ENCODE measurements at places on chromosomes 4 and X.

DNA sequence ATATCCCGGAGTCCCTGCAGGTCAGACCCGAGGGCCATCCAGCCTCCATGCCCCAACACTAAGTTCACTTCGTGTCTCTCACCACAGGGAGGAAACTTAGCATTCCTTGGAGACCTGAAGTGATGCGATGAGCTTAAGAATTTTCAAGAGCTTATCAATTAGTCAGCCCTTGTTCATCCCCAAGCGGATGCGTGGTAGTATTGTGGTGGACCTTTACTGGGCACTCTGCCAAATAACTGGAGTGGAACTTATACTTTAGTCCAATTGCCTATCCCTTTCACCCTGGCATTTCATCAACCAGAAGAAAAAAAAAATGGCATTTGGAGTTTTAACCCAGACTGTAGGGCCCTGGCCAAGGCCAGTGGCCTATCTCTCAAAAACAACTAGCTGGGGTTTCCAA, 137.1 kb downstream of the RELL1 start:
- peak; percentile 83 for DNase-seq

GRCh38 chr4:112379306-112379705, 82.1 kb downstream of the ALPK1 start:
- DNase-seq, result no peak

DNA sequence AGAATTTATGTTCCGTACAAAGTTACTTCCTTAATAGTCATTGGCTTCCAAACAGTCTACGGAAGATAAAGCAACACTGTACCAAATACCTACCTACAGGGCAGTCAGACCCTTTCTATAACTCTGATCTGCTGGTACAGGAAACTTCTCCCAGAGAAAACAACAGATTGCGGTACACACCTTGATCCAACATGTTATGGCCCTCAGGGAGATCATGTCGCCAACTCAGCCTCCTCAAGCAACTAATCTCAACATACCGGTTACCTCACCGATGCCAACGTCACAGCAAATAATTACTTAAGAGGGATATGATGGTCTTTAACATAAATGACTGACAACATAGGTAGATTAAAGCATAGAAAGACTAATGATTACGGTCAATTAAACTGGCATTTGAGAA, 70.4 kb downstream of the RFC1 start:
- no peak for DNase-seq

DNA sequence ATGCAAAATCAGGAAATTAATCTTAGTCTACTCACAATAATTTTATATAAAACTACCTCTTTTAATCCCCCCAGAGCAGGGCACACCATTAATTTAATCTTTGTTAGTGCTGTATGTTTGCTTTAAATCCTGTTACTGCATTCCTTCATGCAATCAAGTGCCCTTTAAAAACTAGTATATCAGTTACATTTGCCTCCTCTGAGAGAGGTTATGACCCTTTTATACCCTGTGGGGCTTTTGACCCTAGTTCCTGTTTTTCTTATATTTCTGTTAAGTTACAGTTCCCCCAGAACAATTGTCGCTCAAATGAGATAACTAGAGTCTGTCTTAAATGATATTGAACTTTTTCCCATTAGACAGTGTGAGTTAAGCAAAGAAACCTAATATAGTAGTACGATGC, 46.2 kb downstream of the GPC4 start:
- no peak for DNase-seq

GRCh38 chr4:6641164-6641970, 882 bp downstream of the MRFAP1 start:
- peak; percentile 29 for DNase-seq

DNA sequence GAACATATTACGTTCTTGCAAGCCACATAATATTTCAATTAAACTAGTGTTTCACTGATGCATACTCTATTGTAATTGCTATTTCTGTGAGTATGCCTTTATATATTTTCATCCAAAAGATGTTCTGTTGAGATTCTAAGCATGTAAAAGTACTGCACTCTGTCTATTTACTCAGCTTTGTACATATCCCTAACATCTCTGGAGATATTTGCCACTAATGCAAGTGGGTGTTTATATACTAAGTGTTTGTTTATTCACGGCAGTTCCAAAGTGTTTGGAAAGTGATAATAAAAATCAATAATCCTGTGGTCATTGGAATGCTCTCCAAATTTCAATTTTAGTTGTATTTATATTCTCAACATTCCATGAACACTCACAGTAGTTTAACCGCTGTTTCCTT, 1989.0 kb downstream of the C4orf33 start:
- DNase-seq, result no peak

DNA sequence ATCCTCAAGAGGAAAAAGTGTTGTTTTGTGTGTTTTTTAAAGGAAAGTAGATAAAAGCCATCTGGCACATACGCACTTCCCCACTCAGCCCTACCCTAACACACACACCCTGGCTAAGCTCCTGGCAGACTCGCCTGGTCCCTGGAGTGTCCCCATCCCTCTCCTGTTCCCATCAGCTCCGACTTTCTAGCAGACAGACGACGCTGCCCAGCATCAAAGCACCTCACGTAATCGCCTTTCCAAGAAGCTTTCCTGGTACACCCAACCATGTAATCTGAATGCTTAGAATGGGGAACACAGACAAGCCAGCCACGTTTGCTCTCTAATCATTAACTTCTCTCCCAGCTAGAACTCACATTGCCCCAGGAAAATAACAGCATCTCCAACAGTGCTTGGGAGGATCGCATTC, 116.2 kb downstream of the AFAP1 start:
- peak; percentile 81 for DNase-seq

GRCh38 chrX:16213961-16214360, 46.7 kb downstream of the MAGEB17 start:
- DNase-seq, result no peak

- DNase-seq, result no peak
Observed at GRCh38 chrX:88605222-88605583, 141.8 kb upstream of the CPXCR1 start.

GRCh38 chr4:3877236-3877635, 111.1 kb downstream of the ADRA2C start:
- DNase-seq, result no peak

DNA sequence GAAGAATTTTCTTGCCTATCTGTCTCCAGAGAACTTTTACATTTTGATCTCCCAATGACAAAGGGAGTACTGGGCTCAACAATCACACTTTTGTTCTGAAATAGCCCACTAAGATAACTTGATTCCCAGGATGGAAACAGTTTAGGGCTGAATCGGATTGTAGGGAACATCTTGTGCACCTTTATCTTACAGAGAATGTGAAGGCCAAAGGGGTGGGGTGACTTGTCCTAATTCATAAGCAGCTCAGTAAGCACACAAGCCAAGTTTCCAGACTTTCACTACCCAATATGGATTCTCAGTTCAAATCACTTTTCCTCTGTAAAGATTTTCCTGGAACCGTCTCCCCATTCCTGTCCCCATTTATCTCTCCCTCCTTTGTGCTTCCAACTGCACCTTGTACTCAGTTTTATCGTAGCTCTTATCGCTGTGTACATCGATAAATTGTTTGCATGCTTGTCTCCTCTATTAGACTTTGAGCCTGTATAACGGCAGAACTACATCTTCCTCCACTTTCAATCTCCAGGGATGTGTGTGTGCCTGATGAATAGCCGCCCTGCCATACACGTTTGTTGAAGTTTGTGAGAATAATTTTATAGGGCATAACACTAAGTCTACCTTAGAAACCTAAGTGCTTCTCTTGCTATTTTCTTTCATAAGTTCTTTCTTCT, 77.4 kb downstream of the MBNL3 start:
- no peak for DNase-seq

DNA sequence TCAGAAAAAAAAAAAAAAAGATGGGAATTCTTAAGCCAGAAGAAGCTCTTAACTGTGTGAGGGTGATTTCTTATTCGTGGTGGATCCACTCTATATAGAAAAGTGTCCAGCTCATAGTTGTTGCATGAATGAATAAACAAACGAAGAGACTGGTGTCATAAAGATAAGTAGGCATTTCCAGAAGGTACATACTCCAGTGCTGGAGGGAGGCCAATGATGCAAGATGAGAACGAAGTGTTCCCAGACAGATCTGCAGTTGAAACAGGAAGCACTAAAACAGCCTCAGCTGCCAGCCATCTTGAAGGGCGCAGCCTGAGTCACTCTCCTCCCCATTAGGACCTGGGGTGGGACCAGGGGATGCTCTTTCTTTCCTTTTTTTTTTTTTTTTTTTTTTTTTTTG, 47.4 kb upstream of the HOPX start:
- peak; percentile 17 for DNase-seq

DNA sequence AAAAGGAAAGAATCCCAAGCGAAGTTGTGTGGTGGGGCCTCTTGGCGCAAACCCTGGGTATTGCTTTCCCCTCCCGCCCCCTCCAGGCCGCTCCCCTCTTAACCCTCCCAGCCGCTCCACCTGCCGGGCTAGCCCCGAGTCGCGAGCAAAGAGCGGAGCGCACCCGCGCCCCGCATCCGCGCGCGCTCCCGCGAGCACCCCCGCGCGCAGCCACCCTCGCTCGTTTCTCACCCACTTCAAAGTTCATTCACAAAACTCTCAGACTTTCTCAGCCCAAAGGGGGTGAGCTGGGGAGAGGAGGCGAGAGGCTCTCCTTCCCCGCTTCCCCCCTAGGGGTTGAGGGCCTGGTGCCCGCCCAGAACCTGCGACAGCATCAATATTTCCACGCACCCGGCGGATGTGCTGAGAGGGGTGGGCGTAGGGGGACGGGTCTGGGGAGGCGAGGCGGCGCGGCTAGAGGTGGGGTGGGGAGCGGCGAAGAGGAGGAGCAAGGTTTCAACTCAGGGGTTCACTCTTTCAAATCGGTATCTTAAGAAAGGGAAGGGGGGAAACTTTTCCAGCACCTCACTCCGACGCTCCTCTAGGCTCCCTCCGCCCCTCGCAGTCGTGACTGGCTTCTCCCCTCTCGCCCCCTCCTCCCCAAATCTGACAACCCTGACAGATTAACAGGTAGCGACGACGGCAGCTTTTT, 1.8 kb downstream of the MAML3 start:
- peak; percentile 74 for DNase-seq

GRCh38 chr4:56619816-56620215, 61.3 kb downstream of the HOPX start:
- DNase-seq, result no peak

DNA sequence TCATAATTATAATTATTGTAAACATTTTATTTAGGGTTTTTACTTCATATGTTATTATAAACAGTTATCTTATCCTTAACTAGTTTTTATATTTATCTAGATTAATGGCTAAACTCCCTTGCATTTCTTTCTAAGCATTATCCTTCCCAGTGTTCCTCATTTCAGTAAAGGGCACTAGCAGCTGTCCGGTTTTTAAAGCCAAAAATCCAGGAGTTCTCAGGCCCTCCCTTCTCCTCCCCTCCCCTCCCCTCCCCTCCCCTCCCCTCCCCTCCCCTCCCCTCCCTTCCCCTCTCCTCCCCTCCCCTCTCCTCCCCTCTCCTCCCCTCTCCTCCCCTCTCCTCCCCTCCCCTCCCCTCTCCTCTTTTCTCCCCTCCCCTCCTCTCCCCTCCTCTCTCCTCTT, 58.9 kb downstream of the FBXO8 start:
- no peak for DNase-seq

DNA sequence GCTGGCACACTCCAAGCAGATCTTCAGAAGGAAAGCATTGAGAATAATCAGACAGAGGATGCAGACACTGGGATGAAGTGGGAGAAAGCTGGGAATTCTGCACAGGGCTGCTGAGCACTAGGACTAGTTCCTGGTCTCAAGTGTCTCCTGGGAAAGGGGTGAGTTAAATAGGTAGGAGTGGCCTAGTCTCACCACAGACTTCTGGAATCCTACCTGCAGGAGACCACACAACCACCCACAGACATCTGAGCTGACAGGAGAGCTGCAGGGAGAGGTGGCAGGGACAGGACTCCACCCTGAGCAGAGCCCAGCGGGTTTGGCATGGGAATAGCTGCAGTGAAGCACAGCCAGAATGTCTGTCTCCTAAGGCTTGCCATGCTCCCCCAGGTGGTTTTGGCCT, 95.1 kb upstream of the GALNTL6 start:
- DNase-seq, result no peak

DNA sequence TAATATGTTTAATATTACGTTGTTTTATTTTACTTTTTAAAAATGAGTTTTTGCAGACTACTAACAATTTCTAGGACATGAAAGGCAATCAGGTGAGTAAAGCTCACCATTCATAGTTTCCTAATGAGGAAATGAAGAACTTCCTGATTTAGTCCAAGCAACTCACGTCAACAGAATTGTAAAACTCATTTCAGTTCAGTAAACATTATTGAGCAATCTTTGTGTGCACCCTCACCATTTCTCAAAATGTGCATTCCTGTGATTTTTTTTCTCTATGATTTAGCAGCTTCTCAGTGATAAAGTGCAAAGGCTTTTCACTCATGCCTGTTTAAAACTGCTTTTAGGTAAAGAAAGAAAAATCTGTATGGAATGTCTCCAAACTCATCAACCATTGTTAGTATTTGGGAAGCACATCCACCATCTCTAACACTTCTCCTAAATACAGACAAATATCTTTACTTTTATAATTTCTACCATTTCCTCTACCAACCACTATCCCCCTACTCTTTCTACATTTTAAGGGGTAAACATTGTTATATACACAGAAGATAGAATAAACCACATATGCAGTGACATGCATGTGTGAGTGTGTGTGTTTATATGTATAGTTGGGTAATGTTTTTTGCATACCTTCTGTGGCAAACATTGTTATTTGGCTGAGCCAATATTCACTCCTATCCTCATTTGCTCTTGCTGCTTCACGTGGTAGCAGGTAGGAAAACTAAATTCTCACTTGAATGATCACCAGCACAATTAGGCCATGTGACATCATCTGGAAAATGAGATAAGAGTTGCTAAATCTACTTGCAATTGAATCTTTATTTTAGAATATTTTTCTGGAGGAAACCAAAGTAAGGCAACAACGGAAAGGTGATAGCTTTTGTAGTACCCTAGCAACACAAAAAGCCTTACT, 54.7 kb upstream of the PRDM8 start:
- no peak for DNase-seq

DNA sequence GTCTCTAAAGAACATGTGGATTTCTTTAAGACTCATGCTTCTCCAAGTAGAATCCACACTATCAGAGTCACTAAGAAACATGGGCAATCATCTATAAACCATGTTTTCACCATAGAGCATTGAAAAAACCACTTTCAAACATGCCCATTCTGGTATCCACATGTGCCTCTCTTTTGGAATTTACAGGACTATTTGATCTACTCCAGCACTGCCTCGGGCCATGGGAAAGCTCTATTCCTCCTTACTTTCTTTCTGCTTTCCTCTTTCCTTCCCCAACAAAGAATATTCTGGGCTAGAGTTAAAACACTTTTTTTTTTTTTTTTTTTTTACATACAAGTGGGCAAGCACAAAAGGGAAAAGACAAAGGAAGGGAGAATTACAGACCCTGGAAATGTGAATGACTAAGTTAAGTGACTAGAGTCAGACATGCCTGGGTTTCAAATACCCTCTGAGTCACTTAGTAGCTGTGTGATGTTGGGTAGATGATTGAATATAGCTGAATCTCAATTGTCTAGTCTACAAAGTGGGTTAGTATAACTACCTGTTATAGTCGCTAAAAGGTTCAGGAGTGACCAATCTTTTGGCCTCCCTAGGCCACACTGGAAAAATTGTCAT, 847.7 kb upstream of the INTU start:
- DNase-seq, result no peak

GRCh38 chr4:156439576-156440200, 486.0 kb upstream of the CTSO start:
- no peak for DNase-seq

GRCh38 chrX:140918398-140919038, 83.9 kb upstream of the SPANXB1 start:
- DNase-seq, result peak; percentile 3

- no peak for DNase-seq
Observed at GRCh38 chrX:24629701-24630100, 17.4 kb downstream of the PCYT1B start.

Measured in kidney glomerular epithelial cell (primary cell).